ENCODE measurements at places on chromosomes 3 and 15.
A peak's percentile ranks its signal among the peaks of the same experiment; 100 is the strongest.

GRCh38 chr15:85624291-85624801 is 170.4 kb downstream of the KLHL25 start:
- DNase-seq: no peak

DNA sequence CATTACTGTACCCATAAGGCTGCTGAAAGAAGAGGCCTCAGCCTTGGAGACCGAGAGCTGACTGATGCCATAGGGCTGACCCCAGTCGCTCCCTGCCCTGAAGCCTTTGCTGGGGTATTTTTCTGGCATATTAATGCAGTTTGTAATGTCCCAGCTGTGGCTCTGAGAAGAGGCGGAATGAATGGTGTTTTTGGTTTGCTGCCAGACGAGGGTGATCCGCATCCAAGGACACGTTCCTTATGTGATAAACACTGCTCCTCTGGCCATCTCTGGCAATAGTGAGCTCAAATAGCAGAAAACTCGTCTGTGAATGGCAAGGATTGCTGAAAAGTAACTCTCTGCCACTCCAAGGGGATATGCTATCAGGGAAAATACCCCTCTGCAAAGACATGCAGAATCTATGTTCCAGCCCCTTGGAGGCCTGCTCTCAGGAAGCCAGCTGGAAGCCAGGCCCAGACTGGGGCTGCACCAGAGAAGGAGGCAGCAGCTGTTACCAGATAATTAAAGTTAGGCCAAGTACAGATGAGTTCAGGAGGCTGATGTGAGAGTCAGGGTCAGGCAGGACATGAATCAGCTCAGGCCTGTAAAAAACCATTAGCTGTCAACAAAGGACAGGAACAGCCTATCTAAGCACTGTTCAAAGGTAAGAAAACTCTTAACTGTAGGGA is 28.9 kb upstream of the KLHL6 start:
- DNase-seq: no peak

DNA sequence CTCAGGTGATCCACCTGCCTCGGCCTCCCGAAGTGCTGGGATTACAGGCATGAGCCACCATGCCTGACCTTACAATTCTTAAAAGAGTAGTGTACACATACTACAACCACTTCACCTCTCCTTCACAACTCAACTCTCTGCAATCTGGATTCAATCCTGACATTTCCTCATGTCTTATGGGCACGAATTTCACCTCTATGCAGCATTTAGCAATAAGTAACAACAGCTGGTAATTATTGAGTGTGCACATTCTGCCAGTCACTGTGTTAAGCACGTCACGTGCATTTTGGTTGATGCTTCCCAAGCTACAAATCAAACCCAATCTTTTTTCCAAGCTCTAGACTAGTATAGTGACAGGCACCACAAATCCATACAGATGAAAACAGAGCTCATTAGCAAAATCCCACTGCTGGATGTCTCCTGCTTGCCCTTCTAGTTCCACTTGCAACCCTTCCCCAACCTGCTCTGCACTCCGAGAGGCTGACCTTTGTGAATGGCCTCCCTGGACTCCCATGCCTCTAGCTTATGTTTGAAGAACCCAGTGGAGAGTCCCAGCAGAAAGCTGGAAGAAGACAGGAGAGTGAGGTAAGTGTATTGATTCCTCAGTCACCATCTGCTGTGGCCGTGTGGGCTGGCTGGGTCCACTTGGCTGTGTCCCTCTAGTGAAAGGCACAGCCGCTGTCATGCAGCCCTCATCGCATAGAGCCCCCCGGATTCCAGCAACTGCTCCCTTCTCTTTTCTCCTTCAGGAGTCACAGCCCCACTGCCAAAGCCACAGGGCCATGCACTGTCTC is 176.5 kb downstream of the MEX3B start:
- no peak for DNase-seq

DNA sequence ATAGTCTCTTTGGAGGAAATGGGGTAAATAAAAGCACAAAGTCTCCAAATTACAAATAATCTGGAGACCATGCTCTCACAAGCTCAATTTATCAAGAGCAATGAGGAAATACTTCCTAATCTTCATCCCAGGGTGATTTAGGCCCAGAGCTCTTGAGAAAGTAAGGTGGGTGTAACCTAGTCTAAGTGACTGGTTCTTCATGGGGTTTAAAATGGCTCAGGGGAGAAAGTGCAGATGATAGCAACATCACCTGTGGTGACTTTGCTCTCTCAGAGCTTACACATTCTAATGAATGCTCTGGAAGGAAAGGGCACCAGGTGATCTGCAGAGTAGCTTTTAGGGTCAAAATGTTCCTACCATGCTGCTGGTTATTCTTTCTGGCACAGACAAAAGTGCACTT is 118.4 kb upstream of the TP63 start:
- no peak for DNase-seq

GRCh38 chr3:132225664-132226063 is 91.5 kb upstream of the ACP3 start:
- DNase-seq: no peak

DNA sequence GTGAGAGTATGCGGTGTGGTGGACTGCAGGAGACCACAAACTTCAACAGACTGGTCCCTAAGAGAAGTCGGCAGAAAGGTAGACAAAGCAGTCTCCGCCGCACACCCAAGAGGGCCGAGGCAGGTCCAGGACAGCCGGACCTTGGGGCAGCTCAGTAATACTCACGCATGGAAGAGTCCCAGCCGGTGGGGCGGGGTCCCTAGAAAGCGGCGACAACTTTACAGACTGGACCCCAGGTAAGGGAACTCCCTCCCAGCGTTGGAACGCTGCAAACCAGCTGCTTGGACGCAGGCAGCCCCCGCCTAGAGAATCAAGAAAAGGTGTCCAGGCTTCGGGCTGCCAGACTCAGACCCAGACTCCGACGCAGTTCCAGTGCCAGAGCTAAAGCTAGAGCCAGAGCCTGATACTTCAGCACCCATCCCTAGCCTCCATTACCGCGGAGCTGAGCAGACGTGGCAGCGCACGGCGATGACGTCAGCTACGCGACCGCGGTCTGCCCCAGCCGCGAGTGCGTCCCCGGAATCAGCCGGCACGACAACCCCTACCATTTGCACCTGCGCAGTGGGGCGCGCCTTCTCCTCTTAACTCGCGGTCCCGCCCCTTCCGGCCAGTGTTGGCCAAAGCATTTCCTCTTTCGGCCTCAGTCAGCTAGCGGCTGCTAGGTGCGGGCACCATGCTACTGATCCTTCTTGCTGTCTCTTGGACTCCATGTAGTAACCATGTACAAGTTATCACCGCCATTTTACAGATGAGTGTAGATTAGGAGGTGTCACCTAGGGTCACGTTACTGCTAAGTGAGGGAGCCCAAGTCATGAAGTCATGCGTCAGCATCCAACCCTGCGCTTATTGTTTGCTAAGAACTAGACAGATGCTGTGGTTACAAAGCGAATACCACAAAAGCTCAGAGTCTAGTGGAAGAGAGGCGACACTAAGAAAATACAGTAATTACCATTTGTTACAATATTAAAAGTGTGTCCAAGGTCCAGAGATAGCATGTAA is at the start of gene TMEM39A:
Gene TMEM39A (minus strand): TSS at position 445 of the 999 bp plus-strand sequence. CDS start 1,541 bp downstream, outside the sequence.
- DNase-seq: peak; percentile 99

GRCh38 chr3:114958930-114959329 is 188.2 kb downstream of the ZBTB20 start:
- DNase-seq: no peak

Measured in memory B cell (primary cell).